ENCODE measurements at places on chromosomes 11 and 22.

DNA sequence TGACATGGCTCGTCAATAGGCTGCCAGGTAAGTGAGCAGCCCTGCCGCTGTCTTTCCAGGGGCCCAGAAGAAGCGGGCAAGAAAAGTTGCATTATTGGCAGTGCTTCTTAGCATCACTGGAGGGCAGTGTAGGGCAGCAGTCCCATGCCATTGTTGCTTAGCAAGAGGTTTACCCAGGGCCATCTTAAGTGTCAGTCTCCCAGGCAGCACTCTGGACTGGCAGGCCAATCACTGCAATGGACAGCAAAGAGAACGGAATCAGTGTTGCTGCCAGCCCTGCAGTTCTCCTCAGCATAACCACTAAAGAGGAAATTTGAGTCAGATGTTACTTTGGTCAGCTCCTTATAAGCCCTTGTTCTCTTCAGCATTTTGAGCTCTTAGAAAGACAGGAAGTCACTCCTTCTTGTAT, 13.4 kb upstream of the GRK2 start:
- DNase-seq, result peak; percentile 94

GRCh38 chr11:110249766-110250165, 46.6 kb downstream of the RDX start:
- DNase-seq, result no peak

GRCh38 chr11:120239713-120240640, at the start of gene POU2F3:
Gene POU2F3, plus strand, starts transcription at chr11:120240140. Its CDS starts 204 bp downstream, at chr11:120240344.
- no peak for DNase-seq

- DNase-seq, result no peak
Measured at GRCh38 chr11:133526790-133527189, 5.5 kb downstream of the OPCML start.

DNA sequence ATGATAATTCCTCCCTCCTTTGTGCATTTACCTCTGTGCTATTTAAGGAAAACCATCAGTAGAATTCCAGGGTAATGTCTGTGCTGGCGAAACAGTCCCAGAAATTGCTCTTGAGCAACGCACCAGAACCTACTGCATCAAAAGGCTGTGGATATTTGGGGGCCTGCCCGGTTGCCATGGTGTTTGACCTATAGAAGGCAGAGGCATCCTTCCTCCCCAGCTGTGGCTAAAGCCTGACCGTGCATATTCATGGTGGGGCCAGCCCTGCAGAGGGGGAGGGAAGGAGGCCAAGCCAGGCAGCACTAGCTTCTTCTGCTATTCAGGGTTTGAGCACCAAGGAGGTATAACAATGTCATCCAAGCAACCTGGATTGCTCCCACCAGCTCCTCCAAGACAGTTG, 215.0 kb upstream of the E2F8 start:
- DNase-seq, result no peak

DNA sequence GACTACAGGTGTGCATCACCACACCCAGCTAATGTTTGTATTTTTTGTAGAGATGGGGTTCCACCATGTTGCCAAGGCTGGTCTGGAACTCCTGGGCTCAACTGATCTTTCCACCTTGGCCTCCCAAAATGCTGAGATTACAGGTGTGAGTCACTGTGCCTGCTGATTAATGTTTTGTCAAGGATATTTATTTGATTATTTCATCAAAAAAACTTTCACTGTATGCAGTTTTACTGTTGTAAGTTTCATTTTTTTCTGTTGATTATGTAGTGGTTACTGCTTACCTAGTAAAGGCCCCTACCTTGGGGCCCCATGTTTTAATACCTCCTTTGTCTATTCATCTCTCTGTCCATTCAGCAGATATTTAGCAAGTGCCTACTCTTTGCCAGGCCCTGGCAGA, 16.7 kb upstream of the FAM168A start:
- no peak for DNase-seq

GRCh38 chr11:65814131-65814985, 19.4 kb upstream of the SNX32 start:
- DNase-seq, result peak; percentile 94

GRCh38 chr22:36201630-36202319, at the start of gene APOL4:
Gene APOL4, minus strand, starts transcription at chr22:36201809. Its CDS starts 75 bp downstream, at chr22:36201734.
- no peak for DNase-seq

DNA sequence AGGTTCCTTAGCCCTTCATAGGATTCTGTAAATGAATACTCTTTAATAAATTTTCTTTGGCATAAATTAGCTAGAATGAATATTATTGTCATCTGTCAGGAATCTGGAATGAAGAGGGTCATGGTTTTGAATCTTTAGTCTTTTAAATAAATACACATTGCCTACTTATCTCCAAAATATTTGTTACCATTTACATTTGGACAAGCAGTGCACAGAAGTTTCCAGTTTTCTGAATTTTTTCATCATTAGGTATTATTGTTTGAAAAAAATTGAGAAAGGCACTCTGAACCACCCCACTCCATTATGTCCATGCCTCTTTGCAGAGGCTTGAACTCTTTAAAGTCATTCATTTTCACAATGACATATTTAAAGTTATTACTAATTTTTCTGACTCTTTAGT, 549.0 kb upstream of the LUZP2 start:
- no peak for DNase-seq

DNA sequence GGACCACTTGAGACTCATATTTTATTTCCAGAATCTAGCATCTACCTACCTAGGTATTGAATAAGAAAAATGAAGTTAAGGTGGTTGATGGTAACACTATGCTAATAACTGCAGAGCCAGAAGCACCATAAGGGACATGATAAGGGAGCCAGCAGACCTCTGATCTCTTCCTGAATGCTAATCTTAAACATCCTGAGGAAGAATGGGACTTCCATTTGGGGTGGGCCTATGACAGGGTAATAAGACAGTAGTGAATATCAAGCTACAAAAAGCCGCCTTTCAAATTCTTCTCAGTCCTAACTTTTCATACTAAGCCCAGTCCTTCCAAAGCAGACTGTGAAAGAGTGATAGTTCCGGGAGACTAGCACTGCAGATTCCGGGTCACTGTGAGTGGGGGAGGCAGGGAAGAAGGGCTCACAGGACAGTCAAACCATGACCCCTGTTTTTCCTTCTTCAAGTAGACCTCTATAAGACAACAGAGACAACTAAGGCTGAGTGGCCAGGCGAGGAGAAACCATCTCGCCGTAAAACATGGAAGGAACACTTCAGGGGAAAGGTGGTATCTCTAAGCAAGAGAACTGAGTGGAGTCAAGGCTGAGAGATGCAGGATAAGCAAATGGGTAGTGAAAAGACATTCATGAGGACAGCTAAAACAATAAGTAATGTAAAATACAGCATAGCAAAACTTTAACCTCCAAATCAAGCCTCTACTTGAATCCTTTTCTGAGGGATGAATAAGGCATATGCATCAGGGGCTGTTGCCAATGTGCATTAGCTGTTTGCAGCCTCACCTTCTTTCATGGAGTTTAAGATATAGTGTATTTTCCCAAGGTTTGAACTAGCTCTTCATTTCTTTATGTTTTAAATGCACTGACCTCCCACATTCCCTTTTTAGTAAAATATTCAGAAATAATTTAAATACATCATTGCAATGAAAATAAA, 2.1 kb downstream of the HBB start:
- DNase-seq, result no peak

DNA sequence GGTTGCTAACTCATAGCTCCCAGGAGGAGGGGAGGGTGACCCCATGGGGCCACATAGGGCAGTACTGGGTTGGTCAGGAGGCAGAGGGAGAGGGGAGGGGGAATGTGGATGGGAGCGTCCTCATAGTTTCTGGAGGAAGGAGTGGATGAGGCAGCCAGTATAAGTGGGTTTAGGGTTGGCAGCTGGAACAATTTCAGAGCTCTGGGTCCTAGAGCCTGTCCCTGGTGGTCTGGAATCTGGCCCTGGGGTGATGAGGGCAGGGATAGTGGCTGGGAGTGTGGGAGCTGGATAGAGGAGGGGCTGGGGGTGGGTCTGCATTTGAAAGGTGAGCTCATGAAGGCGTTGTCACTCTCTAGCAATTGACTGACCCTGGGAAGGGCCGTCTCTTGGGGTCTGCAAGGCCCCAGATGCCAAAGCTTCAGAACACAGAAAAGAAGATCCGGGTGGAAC, 5.3 kb upstream of the MRGPRG start:
- no peak for DNase-seq

GRCh38 chr11:86703987-86704386, 31.6 kb upstream of the ME3 start:
- DNase-seq, result no peak

DNA sequence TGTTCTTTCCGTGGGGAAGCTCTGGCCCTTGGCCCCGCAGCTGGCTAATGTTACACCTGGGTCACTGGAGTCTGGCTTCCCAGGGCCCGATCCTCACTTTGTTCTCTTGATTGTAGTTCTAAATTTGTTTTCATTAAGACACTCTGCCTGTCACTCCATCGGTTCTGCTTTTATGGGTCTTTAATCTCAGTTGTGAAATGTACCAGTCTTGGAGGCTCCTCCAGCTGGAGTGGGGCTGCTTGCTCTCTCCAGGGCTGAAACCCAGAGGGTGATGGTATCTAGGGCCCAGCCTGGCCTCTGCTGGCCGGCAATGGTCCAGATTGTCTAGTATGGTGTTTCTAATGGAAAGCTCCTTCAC, 352.9 kb downstream of the TENM4 start:
- no peak for DNase-seq

GRCh38 chr11:55942785-55943392, 6.7 kb upstream of the OR5I1 start:
- DNase-seq, result peak; percentile 18

- no peak for DNase-seq
Measured at GRCh38 chr11:128316541-128317227, 270.7 kb downstream of the ETS1 start.

- DNase-seq, result no peak
Measured at GRCh38 chr11:64239662-64240434, 1.0 kb upstream of the FKBP2 start.

DNA sequence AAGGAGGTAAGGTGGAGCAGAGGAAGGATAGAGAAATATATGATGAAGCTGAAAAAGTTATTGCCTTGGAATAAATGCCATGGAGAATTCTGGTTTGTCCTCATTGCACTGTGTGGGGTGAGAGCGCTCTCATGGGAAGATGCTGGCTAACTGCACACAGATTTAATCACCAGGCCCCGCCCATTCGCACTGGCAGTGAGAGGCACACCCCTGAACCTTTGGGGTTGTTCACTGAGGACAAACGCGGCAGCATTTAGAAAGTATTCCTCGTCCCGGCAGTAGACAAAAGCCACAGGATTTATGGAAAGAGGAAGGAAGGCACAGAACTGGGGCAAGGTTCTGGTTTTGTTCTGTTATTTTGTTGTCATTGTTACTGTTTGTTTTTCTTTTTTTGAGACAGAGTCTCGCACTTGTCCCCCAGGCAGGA, 70.2 kb downstream of the MED15 start:
- DNase-seq, result no peak

DNA sequence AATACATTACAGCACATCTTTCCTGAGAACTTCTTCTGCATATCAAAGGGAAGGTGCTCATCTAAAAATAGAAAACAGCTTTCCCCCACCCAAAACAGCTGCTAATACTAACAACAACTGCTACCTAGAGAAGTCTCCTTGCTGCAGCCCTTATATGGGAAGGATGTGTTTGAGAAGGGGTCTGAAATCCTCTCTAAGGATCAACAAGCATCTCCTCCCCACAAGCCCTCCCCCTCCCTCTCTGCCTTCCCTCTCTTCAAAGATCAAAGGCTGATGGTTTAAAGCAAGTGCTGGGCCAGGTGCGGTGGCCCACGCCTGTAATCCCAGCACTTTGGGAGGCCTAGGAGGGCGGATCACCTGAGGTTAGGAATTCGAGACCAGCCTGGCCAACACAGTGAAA, 33.5 kb downstream of the SCUBE2 start:
- DNase-seq, result no peak

- DNase-seq, result no peak
Measured at GRCh38 chr11:107550304-107550703, 15.2 kb downstream of the ALKBH8 start.

DNA sequence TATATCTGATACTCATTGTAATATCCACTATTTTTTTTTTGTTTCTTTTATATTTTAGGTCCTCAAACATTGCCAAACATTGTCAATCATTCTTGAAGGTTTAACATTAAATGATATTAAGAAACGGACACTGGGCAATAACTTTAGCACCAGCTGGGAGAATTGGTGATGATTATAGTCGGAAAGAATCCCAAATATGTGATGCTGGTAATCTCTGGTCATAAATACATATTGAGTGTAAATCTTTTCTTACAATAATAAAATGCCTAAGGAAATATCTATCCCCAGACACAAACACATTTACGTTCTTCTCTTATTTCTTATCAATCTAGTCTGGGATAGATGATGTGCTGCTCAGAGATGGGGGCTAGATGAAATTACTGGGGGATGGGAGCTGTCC, 25.2 kb downstream of the OR51E2 start:
- no peak for DNase-seq

Measured in foreskin melanocyte (primary cell).